Activated T-cell treated with anti-CD3 and anti-CD28 coated beads for 1 hour (primary cell): ENCODE measurements at places on chromosomes 3 and 15.

DNA sequence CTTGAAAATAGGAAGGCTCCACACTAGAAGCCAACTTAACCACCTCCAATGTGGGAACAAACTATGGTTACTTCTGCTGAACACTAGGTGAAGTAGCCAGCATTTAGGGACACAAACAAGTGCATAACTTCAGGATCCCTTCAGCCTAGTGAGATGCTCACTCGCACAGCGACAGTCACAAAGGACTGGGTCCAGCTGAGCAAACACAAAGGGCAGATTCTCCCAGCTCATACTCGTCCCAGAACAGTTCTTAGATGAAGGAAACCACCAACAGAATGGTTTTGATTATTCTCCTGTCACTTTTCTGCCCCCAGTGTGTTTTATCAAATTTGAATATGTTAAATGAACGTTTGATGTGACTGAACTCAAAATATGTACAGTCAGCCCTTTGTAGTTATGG is 201.6 kb downstream of the KCNAB1 start:
- no peak for DNase-seq

DNA sequence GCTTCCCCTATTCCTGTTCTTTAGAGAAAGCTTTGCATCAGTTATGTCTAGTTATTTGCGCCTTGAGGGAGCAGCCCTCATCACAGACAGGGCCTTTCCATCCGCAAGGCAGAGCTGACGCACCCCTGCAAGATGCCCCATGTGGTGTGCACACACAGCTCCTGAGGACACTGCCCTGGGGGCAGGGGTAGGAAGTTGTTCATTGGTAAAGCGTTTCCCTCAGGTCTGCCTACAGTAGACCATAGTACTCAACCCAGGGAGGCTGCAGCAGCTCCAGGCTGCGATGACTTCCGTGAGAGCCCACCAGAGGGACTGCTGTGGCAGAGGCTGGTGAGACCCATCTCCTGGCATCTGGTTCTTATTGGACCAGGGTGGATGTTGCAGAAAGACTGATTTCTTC is 55.1 kb upstream of the PLXNA1 start:
- no peak for DNase-seq

- no peak for DNase-seq
These were observed 350.1 kb downstream of the NTRK3 start for GRCh38 chr15:87906444-87906843.

DNA sequence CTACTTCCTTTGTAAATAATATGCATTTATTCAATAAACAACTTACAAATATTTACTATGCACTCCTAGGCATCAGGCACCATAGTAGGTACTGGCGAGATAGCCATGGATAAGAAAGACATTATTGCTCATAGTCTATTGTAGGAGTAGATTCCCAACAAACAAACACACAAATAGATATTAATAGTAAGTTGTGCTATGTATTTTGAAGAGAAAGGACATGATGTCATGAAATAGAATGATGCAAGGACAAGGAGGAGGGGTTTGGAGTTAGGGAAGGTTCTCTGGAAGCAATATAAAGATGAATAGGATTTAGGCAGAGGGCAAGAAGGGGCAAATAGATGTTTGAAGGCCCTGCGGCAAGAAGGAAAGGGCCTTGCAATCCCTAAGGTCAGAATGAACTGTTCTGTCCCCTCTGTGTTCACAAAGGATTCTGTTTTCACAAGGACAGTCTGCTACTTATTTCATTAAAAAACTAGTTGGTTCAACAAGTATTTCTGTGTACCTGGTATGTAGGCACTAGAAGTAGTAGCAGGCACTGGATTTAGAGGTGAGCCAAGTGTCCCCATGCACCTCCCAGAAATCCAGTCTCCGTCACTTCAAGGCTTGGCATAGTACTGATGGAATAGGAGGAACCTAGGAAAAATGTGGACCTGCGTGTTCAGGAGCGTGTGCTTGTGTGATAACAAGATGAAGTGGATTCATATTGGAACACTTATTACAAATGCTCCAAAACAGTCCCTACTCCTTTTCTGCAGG is 231.8 kb upstream of the TPRG1 start:
- DNase-seq = no peak

DNA sequence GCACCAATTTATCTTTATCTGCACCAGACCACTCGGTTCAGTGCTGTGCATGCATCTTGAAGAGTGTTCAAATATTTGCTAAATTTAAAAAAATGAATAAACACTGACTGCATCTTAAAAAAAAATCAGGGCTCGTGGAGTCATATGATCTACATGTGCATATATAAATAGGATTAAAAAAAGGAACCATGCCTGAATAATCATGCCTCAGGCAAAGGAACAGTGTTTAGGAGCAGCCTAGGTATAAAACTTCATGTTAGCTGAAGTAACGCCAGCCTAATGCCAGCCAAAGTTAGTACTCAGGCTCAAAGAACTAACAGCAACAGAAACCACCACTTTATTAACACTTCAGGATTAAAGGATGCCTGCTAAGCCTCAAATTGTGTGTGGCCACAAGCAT is 9.5 kb downstream of the ABCC5 start:
- no peak for DNase-seq

GRCh38 chr3:170476291-170476690 is 57.6 kb downstream of the CLDN11 start:
- no peak for DNase-seq
